Left ventricle myocardium superior (tissue), 1 donor: ENCODE measurements at places on chromosomes 6 and 20.

DNA sequence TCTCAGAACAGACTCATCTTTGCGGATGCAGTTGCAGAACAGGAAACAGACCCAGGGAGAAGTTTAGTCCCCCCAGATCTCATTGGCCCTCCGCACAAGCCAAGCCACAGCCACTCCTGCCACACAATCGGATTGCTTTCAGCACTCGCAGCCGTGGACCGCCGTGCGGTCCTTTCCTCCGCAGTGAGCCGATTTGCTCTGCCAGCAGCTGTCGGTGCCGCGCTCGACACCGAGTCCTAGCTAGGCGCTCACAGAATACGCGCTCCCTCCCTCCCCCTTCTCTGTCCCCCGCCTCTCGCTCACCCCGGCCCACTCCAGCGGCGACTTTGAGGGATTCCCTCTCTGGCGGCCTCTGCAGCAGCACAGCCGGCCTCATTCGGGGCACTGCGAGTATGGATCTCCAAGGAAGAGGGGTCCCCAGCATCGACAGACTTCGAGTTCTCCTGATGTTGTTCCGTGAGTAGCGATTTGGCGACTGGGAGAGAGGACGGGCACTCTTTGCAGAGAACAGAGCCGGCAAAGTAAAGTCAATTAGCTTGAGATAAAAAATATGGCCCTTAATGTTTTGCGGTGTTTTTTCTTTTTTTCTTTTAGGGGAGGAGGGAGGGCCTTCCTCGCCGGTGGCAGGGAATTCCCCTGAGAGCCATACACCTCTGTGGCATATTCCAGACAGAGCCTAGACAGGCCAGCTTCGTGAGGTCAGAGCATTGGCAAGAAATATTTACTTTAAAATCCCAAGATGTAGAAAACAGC, at the start of gene LAMP5:
TSS of gene LAMP5 (plus strand) at position 130 of the 753 bp plus-strand sequence. CDS start at position 393, 263 bp downstream.
- peak; percentile 34 for DNase-seq

- DNase-seq = no peak
These were observed 19.2 kb downstream of the ZSCAN12 start for GRCh38 chr6:28380381-28380780.

- DNase-seq = no peak
These were observed 9.4 kb downstream of the CDK5RAP1 start for GRCh38 chr20:33391722-33392415.

- DNase-seq = no peak
These were observed 503.9 kb upstream of the EYS start for GRCh38 chr6:66210964-66211363.

- DNase-seq = no peak
These were observed 38.4 kb downstream of the ALDH8A1 start for GRCh38 chr6:134911547-134911946.

DNA sequence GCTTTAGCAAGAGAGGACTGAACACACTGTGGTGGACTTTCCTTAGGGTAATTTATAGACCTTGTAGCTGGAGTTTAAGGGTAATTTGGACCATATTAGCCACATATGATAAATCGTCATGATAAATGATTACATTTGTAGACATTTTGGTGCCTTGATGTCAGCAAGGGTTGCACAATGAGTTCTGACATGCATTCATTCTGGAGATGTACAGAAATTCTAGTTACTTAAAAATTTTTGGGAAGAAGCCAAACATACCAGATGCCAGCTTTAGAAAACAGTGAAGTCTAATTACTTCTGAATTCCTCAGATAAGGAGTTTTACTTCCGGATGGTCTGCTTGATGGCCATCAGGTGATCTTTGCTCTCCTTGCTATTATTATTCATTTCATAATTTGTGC, 653.1 kb downstream of the TBC1D32 start:
- DNase-seq = no peak

DNA sequence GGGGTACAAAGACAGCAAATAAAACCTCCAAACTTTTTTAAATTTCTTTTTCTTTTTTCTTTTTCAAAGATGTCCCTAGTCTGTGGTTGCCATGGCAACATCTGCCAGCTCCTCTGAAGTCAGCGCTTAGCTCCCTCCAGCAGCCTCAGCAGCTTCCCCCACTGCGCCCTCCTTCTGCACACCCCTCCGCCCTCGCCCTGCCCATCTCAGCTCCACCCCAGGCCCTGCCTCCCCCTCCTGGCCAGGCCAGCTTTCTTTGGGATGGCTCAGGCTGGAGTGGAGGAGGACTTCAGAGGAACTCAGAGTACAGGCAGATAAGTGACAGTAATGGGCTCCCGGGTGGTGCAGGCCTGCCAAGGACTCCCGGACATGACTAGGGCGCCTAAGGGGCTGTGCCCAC, 104.6 kb downstream of the LRFN2 start:
- no peak for DNase-seq

DNA sequence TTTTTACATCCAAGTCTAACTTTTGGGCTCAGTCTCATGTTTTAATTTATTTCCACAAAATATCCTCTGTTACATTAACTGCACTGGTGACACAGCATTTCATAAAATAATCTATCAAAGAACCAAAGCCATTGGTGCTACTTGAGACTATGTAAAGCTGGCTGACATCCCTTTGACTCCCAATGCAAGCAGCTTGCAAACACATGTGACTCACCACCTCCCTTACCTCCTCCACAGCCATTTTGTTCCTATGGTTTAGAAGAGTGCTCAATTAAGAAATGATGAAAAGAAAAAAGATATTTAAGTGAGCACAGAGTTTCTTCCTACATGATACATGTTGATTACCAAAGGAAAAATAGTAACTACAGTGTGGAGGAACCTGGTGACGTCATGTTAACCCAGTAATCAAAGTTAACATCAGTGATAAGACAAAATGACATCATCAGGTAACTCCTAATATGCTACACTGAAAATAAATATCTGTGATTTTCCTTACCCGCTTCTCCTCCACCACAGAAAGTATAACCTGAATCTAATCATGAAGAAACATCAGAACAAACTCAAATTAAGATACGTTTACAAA, 53.3 kb upstream of the LGSN start:
- no peak for DNase-seq

DNA sequence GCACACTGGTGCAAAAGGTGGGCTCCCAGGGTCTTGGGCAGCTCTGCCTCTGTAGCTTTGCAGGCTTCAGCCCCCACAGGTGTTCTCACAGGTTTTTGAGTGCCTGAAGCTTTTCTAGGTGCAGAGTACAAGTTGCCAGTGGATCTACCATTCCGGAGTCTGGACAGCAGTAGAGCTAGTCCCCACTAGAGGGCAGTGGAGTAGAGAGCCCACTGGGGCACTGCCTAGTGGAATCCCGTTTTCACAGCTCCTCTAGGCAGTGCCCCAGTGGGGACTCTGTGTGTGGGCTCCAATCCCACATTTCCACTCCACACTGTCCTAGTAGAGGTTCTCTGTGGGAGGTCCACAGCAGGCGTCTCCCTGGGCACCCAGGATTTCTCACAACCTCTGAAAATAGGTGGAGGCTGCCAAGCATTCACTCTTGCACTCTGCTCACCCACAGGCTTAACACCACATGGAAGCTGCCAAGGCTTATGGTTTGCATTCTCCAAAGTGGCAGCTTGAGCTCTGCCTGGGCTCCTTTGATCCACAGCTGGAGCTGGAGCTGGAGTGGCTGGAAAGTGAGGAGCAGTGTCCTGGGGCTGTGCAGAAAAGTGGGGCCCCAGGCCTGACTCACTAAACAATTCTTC, 86.3 kb upstream of the PROKR2 start:
- DNase-seq = no peak

- DNase-seq = no peak
These were observed 115.6 kb downstream of the TMEM170B start for GRCh38 chr6:11653028-11653583.

- DNase-seq = peak; percentile 55
These were observed 100.3 kb downstream of the REV3L start for GRCh38 chr6:111382476-111383294.

DNA sequence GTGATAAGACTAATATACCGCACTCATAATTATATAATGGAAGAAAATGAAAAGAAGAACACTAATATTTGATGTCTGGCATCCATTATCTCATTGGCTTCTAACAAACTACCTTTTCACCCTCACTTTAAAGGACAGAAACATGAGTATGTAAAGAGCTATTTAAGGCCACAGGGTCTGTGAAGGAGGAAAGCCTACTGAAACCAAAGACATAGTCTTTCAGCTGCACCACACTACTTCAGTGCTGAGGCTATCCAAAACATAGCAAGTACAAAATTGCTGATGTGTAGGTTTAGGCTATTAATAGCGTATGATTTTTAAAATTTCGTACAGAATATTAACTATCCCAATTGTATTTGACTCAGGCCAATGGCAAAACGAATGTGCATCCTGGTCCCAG, 38.2 kb upstream of the SLC2A12 start:
- no peak for DNase-seq

DNA sequence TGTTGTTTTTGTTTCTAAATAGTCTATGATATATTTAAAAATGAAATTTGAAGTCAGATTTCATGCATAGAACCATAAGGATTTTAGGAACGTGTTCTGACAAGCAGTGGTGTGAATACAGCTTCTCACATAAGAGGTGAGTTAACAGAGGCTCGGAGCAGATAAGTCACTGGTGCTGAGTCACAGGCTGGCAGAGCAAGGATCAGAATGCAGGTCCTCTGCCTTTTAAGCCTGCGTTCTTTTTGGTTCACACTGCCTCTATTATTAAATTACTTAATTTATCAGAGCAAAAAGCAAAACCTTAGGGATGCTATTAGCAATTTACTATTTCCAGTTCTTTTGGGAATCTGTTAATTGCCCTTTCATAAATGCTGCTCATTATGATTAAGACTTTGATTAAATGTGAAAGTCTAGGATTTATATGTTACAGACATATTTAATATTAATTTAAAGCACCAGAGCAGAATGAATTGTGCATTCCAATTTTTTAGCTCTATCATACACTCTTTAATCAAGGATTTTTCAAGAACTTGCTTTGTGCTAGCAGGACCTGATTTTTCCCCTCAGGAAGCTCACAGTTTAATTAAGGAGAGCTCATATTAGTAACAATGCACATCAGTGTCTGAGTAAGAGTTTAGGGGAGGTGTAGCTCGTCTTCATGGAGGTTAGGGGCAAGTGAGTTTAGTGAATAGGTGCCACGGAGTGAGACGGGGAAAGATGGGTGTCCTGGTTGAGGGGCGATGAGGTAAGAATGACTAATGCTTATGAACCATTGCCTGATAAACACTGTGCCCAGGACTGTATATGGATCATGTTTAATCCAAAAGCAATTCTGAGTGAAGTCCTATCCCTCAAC, 212.7 kb upstream of the AGPAT4 start:
- no peak for DNase-seq
